ENCODE measurements at places on chromosomes 6 and 20.

DNA sequence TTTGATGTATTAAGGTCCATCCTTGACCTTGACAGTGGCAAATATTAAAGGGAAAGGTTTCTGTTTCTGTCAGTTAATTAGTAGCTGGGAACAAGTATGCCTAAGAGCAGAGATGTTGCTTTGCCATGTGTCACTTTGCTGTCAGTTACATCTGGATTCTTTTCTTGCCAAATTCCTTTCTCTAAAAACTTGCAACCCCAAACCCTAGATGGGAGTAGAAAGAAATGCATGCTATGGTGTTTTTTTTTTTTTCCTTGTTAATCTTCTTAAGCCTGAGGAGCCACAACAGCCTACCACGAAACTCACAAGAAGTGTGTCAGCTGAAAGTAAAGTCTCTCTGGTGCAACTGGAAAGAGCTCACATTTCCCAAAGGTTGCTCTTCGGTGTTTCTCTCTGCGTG lies 18.0 kb upstream of the CLDN20 start:
- DNase-seq: no peak

GRCh38 chr6:32807020-32807580 lies 9.7 kb downstream of the HLA-DOB start:
- DNase-seq: no peak

- no peak for DNase-seq
These were observed 480.5 kb upstream of the NOX3 start for GRCh38 chr6:155936127-155936526.

GRCh38 chr6:11650025-11650696 lies 112.6 kb downstream of the TMEM170B start:
- DNase-seq: no peak

GRCh38 chr6:62614442-62614841 lies 328.4 kb upstream of the KHDRBS2 start:
- DNase-seq: peak; percentile 43

- DNase-seq: no peak
These were observed 156.9 kb upstream of the SOX4 start for GRCh38 chr6:21436625-21437024.

DNA sequence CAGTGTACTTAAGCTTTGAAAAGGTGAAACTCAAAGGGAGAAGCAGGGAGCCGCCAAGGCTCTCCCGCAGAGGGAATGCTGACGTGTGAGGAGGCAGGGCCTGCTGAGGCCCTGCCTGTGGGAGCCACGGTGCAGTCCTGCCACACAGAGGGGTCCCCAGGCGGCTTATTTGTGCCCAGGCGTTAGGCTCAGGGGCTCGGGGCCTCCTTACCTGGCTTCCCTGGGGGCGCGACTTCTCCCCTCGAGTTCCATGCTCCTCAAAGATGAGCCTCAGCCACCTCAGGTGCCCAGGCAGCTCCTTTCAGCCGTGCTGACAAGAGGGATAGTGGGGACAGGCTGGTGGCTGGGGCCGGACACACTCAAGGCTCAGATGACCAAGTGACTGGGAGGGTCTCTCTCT lies 2.2 kb upstream of the KIF25 start:
- no peak for DNase-seq

DNA sequence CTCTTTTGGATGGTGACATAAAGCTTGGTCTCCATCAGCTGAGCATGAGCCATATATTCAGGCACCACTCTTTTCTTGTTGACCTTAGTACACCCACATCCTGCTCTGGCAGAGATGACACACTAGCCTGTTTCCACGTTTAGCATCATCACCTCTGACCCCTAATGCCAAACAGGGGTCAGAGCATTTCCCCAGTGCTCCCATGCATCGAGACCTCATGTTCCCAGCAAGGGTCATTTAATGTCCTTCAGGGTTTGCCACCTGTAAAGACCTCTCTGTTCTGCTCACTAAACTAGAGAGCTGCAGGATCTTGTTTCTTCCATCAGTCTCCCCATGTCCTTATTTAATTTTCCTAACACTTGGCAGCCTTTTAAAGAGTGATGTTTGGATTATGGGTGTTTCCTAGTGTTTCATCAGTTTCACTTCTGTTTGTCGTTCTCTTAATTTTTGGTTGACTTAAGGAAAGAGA lies 97.5 kb downstream of the AIG1 start:
- peak; percentile 51 for DNase-seq

DNA sequence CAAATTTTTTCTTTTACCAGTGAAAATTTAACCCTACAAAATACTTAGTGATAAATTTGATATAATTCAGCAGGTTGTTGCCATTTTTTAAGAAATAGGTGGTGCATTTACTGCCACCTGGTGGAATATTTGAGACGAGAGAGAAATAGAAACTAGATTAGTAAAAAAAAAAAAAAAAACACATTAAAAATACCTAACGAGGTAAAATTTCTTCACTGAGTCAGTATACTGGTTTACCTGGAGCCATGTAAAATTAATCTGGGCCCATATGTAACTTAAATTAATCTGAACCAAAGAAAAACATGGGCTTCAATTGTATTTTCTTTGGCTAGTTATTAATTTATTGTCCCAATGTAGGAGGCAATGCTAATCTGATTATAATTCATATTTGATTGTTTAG lies 520.8 kb downstream of the EPM2A start:
- DNase-seq: peak; percentile 76

GRCh38 chr6:116066789-116067188 lies 6.1 kb upstream of the FRK start:
- no peak for DNase-seq

DNA sequence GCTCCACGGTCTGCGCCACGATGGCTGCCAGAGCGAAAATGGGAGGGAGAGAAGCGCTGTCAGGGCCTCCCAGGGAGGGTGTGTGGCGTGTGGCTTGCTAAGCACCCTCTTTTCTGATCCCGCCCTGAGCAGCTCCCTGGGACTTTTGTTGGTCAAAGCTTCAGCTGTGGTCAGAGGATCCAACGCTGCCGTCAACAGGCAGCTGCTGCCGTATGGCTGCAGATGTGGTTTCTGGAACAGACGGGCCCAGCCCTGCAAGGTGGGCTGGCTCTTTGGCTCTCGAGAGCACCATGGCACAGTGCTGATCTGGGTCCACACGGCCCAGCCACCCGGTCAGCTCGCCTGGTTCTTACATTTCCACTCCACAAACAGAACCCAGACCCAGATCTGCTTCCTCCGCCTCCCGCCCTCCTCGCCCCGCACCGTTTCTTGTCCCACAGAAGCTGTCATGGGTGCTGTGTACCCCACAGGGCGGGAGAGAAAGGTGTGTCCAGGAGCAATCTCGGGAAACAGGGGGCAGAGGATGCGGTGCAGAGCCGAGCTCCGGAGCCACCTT lies 86.0 kb upstream of the BHLHE23 start:
- DNase-seq: no peak

DNA sequence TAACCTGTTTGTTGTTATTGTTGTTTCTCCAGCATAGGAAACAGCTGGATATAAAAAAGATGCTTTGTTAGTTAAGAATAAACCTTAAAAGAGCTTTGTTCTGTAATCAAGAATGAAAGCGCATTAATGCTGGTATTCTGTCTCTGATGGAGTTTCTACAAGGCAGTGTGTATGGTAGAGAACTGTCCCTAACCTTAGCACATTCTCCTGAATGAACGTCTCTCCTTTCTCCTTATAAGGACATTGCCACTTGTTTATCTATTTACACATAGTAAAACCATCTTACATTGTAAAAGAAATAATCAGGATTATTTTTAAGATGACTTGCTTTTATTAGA lies 33.8 kb upstream of the LCA5 start:
- DNase-seq: no peak

DNA sequence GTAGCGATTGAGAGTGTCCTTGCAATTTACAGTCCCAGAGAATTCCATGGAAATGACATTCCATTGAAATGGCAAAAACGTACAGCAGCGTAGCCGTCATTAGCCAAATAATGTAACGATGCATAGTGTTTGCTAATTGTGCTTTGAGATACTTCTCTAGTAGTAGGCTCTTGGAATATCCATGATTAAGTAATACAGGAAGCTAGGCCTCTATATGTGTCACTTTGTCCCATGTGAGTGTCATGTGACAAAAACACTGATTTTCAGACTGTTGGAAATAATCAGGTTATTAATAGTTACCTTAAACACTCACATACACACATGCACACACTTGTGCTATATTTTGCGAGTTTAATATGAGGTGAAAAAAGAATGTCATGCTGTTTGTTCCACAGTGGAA lies 35.2 kb downstream of the SLX4IP start:
- DNase-seq: no peak

- DNase-seq: no peak
These were observed 30.4 kb downstream of the SRC start for GRCh38 chr20:37376324-37376723.

- no peak for DNase-seq
These were observed 38.7 kb upstream of the DSE start for GRCh38 chr6:116332096-116332495.

DNA sequence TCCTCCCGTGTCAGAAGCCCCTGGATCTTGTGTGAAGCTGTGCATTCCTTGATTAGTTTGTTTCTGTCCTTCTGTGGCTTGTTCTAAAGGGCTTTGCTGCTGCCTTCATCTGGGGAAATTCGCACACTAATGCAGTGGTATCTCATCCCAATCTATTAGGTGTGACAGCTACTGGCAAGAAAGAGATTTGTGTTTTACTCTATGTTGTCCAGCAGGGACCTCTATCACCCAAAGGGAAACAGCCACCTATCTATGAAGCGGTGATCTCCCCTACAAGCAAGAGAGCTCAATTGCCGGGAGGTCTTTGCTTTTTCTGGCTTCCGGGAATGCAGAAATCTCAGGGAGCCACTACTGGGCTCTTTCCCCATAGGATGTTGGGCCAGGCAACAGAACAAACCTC lies 151.8 kb downstream of the NRN1 start:
- no peak for DNase-seq

DNA sequence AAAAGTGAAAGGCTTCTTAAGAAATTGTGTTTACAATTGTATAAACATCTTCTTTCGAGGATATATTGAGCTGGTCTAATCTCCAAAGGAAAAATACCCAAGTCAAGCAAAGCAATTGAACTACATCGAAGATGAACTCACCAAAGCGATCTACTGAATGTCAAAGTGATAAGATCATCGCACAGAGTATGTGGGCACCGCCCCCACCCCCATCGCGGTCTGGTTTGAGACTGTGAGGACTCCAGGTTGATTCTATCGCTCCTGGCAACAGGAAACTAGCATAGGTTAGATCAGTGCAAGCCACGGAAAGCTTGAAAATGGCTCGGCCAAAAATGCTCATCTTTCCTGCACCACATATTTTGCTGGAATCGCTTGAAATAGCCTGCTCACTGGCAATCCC lies 133.2 kb upstream of the RPS6KA2 start:
- DNase-seq: no peak

Data from OCI-M1 (cell line).